ENCODE measurements at places on chromosomes 13 and 19.
A peak's percentile ranks its signal among the peaks of the same experiment; 100 is the strongest.

- no peak for DNase-seq
Measured at GRCh38 chr13:70518081-70518480, 409.8 kb upstream of the KLHL1 start.

DNA sequence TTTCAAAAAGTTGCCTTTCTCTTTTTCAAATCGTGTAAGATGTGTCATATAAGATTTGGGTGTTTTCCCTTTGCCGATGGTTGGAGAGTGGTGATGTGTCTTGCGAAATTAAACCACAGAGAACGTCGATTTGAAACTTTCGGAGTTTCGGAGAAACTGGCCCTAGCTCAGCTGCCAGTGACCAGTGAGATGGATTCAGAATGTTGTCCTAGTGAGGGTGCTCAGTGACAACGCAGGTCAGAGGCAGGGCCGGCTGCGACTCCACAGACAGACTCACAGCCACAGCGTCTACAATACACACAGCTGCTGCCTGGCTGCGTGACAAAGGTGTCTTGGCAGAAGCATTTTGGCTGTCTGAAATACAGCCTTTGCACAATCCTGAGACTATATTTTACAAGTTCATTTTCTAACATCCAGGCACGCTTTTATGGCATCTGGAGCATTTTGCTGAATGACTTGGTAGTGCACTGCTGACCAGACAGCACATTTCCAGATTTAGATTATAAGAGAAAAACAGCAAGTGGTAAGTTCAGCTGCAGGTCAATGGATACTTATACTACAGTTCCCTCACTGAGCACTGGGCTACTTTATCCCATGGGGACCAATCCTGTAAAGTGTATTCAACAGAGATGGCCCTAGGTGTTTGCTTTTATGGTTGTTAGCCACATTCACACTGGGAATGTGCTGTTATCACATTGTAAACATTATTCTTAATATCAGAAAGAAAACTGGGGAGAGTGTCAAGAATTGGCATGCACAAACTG lies 207.5 kb downstream of the KCNRG start:
- no peak for DNase-seq

- DNase-seq, result no peak
Measured at GRCh38 chr13:98285852-98286594, 109.0 kb upstream of the RNF113B start.

DNA sequence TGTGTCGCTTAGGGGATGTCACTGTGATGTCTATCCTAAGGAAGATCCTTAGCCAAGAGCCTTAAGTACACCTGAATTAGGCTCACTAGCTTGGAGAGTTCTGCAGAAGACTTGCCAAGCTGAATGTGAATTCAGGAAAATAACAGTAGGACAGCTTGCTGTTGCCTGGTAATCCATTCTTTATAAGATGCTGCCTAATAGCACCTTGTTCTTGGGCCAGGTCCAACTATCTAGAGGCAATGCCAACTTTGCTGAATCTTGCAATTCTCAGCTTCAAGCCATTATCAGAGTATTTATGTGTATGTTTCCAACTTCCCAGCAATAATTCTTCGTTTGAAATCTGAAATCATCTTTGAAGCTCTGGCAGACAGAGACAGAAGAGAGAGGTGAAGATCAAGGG lies 102.8 kb downstream of the PCDH17 start:
- no peak for DNase-seq

DNA sequence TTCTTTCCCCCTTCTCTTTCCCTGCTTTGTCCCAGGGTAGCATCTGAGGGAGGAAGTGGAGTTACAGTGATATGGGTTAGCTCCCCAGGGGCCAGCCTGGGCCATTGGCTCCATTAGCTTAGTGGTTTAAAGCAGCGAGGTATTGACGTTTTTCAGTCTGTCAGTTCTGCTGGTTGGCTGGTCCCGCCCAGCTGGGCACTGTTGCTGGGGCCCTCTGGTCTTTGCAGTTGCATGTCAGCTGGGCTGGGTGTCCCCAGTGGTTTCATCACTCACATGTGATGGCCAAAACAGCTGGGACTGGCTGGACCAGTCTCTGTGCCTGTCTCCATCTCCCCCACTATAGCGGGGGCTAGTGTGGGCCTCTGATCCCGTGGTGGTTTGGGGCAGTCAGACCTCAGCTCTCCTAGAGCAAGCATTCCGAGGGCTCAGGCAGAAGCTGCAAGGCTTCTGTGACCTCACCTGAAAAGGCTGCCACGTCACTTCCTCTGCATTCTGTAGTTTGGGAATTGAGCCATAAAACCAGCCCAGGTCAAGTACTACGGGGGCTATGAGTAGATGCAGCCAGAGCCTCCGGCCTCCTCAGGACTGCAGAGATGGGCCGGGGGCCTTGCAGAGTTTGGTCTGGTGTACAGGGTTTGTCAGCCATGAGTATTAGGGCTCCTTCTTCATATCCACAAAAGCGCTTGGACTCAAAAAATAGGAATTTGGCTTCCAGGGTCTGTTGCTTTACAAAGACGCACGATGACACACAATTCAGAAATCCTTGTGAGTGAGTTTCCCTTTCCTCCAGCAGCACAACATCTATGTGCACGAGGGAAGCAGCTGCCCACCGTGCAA lies 30.0 kb downstream of the TSSK6 start:
- peak; percentile 63 for DNase-seq

GRCh38 chr13:45798851-45799250 lies 52.7 kb downstream of the SIAH3 start:
- no peak for DNase-seq

- no peak for DNase-seq
Measured at GRCh38 chr13:23699271-23699670, 129.1 kb downstream of the TNFRSF19 start.

- DNase-seq, result no peak
Measured at GRCh38 chr13:98717256-98717655, 35.2 kb downstream of the SLC15A1 start.

- no peak for DNase-seq
Measured at GRCh38 chr19:31316201-31316951, 32.9 kb downstream of the TSHZ3 start.

GRCh38 chr13:29556742-29557141 lies 38.7 kb downstream of the SLC7A1 start:
- no peak for DNase-seq

Data from kidney capillary endothelial cell (primary cell).